ENCODE measurements at places on chromosomes 6 and 20.

DNA sequence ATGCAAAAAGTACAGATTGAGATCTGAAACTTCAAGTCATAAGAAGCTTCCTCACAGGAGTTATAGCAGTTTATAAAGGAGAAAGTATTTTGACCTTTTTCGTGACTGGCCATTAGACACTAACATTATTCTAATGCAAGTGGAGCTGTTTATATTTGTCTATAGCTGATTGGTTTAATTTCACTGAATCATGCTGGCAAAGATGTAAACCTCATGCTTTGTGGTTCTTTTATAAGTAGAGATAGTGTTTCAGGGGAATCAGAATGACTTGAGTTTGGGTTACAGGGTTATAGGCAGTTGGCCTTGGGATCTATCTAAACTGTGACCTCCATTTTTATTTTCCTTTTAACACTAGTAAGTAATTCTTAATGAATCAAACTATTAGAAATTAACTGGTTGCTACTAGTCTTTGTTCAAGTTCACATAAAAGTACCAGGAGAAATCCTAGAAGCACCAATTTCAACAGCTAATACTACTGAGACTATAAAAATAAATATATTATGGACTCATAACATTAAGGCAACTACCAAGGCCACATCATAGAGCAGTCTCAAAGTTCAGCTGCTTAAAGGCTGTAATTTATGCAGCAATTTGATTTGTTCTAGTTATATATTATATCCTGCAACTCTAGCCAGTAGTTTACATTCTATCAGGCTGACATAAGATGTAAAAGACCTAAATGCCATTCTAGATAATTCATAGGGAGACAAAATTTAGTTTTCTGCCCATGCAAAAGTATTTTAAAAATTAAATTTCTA, 94.0 kb downstream of the RNGTT start:
- DNase-seq = no peak

DNA sequence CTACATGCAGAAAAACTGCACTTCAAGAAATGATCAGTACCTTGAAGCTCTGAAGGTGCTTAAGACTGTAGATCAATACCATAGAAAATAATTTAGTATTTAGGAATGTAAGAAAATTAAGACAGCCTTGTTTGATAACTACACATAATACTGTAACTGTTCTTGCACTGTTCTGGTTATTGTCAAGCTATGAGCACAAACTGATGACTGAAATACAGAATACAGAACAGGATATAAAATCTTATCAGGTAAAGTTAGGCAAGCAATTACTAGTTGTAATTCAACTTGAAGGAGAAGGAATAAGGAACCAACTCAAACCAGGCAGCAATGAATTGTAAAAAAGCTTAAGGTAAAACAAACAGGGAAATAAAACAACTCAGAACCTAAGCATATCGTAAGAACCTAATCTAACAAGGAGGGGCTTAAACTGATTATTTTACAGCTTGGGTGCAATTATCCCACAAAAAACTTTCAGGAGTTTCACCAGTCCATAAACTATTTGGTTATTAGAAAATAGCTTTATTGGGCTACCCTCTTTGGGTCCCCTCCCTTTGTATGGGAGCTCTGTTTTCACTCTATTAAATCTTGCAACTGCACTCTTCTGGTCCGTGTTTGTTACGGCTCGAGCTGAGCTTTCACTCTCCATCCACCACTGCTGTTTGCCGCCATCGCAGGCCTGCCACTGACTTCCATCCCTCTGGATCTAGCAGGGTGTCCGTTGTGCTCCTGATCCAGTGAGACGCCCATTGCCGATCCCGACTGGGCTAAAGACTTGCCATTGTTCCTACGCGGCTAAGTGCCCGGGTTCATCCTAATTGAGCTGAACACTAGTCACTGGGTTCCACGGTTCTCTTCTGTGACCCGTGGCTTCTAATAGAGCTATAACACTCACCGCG, 97.7 kb downstream of the ATG5 start:
- no peak for DNase-seq

GRCh38 chr20:16528078-16528477, 45.2 kb downstream of the KIF16B start:
- DNase-seq = no peak

DNA sequence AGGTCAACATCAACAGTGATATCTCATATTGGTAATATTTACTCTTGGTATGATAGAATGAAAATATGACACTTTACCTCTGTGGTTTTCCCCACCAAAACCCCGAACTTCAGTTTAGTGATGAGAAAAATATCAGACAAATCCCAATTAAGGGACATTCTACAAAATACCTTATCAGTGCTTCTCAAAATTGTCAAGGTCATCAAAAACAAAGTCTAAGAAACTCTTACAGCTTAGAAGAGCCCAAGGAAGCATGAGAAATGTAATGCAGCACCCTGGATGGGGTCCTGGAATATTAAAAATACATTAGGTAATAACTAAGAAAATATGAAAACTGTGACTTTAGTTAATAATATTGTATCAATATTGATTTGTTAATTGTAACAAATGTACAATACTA, 148.3 kb upstream of the TFAP2D start:
- DNase-seq = no peak

DNA sequence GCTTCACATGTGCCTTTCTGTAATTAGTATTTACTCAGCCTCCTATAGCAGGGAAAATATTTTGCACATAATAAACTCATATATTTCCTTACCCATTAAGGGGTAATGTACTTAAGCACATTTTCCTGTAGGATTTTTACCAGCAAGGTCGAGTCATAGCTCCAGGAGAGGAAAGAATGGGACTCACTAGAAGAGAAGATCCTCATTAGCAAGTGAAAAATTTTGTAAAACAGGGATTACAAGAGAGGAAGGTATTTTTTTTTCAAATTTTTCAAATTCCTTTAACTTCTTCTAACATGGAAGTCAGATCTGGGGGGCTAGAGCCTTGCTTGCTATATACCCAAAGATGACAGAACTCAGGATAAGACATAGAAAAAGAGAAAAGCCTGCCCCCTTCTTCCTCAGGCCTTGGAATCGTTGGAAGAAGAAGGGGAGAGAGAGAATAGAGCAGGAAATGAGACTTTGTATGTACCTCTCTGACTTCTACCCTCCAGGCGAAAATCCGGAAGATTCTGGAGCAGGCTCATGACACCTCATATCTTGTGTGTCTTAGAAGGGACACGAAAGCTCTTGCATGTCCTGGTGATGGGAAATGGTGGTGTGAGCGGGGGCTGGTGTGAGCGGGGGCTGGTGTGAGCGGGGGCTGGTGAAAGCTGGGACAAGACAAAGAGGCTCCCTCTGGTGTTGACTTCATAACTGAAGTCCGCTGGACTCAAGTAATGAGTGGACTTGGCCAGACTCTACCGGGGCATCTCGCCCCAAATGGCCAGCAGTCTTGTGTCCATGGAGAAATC, 256.9 kb upstream of the PLCB4 start:
- no peak for DNase-seq

GRCh38 chr6:47665112-47665511, 33.3 kb upstream of the ADGRF4 start:
- no peak for DNase-seq

DNA sequence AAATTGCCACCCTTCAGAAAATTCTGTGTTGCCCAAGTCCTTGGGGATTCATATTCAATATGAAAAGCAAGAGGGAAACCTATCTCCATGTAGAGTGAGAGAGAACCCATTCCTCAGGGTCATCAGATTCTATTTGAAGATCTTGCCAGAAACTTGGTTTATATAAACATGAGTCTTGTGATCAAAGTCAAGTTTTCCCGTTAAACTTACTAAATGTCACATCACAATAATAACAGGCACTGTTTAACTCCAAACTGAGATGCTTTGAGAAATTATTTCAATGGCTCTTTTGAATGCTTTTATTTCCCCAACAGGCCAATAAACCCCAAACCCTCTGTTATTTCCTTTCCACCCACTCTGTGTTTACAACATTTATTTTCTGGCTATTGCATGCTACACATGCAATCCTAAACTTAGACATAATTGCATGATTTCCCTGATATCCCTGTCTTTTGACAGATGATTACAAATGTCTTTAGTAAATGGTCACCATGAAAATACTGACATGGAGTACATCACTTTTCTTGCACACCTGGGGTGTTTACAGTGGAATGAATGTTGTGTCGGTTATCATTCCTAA, 31.1 kb upstream of the SSTR4 start:
- no peak for DNase-seq

DNA sequence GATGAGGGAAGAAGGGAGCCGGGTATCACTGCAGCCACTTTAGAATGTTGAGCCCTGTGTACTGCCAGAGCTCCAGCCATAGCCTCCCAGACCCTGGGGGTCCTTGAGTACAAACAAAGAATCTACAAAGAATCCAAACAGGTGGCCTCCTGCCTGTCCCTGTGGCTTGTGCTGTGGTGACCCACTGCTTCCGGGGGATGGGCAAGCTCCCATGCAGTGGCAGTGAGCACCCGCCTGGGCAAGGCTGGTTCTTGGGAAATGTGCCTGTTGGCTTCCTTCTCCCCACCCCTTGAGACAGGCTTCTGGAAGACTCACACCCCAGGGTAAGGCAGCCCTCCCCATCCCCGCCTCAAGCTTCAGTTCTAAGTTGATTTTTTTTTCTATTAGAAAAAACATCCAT, 13.9 kb downstream of the SIRPA start:
- DNase-seq = no peak

DNA sequence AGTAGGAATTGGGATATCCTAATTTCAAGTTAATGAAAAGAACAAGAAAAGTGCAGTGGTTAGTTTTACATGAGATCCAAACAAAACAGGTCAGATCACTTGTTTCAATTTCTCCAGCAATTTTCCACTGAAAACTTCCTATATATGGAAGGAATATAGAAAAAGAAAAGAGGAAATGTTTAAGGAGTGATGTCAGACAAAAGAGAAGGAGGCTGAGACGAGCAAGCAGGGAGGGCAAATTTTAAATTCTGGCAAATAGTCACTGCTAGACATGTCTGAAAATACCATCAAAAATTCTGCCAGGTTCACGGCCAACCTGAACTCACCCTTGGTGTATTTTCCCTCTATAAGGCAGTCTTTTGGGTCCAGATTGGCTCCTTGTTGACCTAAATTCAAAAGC, 9.5 kb upstream of the NUP153 start:
- DNase-seq = no peak

GRCh38 chr6:30615219-30615957, 1.7 kb downstream of the PPP1R10 start:
- peak; percentile 68 for DNase-seq

GRCh38 chr6:25596928-25597818, 54.8 kb upstream of the SCGN start:
- no peak for DNase-seq

DNA sequence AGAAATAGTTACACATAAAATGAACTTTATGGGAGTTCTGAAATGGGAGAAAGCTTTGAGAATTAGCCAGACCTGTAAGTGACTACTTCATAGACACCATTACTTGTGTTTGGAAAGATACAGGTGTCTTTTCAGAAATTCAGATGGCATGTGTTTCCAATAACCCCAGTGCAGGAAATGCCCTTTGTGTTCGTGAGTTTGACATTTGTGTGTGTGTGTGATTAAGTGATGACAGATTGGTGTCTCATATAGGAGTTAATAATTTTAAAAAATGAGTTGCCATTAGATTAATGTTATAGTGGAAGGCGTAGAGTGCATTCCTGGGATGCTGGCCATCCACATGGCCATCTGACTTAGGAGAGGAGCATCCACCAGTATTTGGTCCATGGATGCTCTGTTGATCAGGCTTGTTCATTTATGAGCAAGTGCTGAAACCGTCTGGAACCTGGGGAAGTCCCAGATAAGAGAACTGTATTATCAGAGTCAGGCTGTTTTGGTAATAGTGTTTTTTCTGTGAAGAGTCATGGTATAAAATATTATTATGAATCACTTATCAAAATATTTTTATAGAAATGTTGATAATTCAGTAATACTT, 3.1 kb downstream of the STK4 start:
- DNase-seq = peak; percentile 34

GRCh38 chr6:37663019-37663810, 34.5 kb downstream of the MDGA1 start:
- no peak for DNase-seq

- no peak for DNase-seq
Observed at GRCh38 chr6:36955671-36956445, 1.3 kb downstream of the PI16 start.

DNA sequence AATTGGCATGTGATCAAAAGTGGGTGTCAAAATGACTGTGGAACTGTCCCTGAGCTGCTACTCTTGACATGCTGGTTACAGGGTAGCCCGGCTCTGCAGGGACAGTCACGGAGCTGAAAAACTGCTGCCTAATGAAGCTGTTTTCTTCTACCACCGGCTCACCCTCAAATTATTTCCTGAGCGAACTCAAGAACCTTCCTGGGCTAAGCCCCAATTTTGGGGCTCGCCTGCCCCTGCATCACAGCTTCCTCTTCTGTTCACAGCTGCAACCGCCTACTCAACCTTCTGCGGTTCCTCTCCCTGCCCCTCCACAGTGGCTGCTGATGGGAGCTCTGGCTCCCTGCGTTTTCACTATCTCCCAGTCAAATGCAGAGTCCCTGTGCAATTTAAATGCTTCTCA, 110.8 kb upstream of the MLN start:
- peak; percentile 45 for DNase-seq

DNA sequence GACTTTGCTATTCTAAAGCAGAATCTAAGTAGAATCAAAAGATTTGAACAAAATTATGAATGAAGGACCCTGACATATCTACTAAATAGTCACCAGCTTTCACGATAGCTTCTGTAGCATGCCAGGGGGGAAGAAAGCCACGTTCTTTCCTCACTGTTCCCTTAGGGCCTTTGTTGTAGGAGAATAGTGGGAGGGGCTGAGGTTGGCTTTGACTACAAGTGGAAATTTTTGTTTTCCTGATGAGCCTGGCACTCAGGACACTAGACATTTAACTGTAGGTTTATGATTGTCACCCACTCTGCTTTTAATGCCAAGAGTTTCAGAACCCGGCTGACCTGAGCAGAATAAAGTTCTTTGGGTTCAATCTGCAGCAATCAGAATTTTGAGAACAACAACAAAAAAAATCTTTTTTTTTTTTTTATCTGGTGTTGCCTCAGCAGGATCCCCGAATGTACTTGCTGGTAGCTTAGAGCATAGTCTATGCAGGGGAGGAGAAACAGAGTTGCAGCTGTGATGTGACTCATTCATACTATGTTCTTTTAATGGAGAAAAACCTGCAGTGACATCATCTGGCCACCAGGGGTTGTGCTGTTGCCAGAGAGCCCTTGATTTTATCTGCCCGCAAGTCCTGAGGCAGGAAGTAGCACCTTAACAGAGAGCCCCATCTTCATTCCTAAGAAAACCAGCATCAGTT, 38.5 kb downstream of the TPD52L1 start:
- peak; percentile 52 for DNase-seq

- DNase-seq = no peak
Observed at GRCh38 chr6:26544473-26544872, 6.3 kb downstream of the HMGN4 start.

- DNase-seq = no peak
Observed at GRCh38 chr6:23088761-23089160, 519.4 kb downstream of the HDGFL1 start.

- no peak for DNase-seq
Observed at GRCh38 chr6:31622684-31623091, 2.2 kb downstream of the PRRC2A start.

DNA sequence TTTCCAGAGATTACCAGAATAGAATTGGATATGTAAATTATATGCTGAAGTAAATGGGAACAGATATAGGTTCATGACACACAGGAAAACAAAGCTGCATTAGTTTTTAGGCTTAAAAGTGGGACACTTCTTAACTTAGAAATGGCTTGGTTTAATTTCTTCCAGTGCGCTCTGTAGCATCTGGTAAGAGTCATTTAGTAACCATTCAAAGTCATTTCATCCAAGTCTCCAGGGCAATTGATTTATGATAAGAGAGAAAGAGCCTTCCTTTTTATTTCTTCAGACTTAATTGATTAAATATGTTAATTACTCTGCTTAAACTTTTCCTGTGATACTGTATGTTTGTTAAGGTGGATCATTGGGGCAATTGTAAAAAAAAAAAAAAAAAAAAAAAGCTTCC, 368.0 kb downstream of the DOK5 start:
- no peak for DNase-seq

Measured in CD4-positive, alpha-beta T cell treated with Interferon alpha-2 for 1 hour (primary cell).